Stimulated activated CD8-positive, alpha-beta memory T cell treated with anti-CD3 and anti-CD28 coated beads, Interleukin-7, amount 100 ng/mL, for 4 hours (primary cell): ENCODE measurements at places on chromosomes 3 and 15.

DNA sequence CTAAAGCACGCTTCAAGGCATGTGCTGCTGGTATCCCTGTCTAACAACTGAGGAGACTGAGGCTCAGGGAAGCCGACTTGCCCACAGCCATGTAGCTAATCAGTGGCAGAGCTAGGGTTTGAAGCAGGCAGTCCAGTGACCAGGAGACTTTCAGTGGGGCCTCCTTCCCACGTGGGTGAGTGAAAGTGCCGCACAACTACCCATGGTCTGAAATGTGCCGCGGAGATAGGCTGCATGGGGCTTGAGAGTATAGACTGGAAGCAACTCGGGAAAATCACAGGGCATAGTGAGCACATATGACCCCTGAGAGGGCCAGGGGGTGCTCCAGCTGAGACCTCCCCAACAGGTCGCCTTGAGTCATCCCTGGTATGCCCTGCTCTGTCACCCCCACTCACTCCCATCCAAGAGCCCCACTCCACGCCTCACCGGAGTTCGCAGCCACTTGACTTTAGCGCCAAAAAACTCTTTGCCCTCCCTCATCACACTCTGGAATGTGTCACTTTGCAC, 19.1 kb downstream of the FAM174B start:
- no peak for DNase-seq

DNA sequence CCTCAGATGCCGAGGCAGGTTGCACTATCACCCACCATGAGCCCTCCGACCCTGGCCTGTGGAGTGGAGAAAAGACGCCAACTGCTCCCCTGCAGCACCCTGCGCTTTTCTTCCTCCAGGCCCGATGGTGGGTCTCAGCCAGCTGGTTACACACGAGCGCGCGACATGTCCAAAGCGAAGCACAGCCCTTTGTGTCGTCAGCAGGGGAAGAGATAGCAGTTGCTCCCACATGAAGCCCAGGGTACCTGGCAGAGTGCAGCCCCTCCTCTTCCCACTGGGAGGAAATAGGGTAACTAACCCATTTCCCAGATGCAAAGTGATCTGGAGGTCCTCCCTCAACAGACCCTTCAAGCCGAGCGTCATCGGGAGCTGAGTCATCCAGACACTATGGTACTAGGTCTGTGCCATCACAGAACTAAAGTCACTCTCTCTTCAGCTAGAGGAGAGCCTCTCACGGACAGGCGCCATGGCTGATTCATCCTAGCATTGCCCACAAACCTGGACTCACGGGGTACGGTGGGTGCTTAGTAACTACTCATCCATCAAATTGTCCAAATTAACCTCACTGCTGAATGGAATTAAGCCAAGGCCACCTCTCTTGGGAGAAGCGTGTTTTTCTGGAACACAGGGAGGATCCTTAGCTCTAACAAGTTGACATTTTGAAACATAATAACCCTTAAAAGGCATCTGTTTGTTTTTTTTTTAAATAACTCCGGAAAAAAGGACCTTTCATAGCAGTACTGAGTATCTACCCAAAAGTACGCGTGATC, 45.2 kb upstream of the BDH1 start:
- no peak for DNase-seq

DNA sequence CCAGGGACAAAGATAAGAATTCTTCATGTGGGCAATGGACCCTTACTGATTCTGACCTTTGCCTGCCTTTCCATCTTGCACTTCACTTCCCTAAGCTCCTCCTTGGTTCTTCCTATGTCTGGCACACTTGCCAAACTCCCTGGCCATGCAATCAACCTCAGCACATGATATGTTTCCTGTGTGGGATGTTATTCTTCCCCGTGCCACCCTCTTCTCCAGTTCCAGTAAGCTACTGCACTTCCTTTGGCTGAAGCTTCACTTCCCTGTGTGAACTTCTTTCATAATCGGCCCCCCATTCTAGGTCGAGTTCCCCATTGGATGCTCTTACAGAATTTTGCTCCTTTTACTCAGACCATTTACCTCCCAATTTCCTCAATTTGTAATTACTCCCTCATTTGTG, 10.7 kb upstream of the TASOR start:
- DNase-seq = no peak

DNA sequence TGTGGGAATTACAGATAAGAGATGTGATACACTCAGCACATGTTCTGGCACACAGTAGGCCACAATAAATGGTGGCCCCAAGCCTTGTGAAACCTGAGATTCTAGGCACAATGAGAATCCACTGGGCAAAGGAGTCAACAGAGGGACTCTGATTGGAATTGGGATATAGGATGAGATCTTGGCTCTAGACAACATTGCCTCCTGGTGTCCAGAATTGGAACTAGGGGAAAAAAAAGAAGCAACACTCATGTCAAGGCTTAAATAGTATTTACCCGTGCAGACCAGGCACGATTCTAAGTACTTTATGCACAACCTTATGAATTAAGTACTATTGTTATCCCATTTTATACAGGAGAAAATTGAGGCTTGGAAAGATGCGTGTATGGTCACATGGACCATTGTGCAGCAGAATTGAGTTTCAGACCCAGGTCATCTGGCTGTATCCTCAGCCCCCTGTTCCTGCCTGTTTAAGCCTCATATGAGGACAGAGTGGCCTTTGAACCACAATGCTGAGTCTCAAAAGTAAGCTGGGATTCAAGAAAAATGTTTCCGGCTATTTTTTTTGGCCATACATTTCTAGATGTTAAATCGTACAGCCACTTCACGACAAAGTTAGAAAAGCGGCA, 124.8 kb downstream of the SV2B start:
- DNase-seq = no peak

- DNase-seq = no peak
These were observed 51.7 kb upstream of the SMAD3 start for GRCh38 chr15:67013696-67014095.

DNA sequence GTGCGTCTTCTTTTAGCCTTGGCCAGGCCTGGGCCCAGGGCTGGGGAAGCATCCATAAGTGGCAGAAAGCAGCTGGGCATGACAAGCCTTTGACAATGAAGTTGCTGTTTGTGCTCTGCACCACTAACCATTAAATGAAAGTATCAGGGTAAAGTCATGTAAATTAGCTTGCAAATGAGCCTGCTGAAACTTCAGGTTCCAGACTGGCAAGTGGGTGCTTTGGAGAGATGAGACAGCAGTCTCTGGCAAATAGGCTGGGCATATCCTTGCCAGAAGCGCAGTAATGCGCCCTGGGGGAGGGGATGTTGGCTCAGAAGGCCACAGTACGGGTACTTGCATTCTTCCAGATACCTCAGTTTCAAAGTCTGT, 40.7 kb downstream of the RAB6B start:
- no peak for DNase-seq

GRCh38 chr3:127456471-127457093, 134.0 kb downstream of the TPRA1 start:
- DNase-seq = no peak

DNA sequence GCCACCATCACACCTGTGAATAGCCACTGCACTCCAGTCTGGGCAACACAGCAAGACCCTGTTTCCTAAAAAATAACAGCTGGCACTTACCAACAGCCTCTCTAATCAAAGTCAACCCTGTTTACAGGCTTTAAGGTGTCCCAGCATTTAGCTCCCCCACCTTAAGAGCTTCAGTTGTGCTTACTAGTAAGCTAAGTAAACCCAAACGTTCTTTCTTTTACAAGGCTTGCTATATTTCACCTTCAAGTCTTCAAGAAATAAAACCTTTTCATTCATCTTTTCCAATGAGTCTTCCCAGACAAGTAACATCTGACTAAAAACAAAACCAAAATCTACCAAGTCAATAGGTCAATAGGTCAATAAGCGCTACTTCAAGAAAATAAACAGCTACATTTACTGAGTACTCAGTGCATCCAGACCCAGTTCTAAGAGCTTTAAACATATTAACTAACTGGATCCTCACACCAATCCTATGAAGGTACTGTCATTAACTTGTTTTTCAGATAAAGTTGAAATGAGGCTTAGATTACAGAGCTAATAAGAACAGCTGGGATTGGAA, 62.4 kb downstream of the PBRM1 start:
- DNase-seq = no peak

- no peak for DNase-seq
These were observed 6.8 kb downstream of the SLC35A5 start for GRCh38 chr3:112568642-112569041.

DNA sequence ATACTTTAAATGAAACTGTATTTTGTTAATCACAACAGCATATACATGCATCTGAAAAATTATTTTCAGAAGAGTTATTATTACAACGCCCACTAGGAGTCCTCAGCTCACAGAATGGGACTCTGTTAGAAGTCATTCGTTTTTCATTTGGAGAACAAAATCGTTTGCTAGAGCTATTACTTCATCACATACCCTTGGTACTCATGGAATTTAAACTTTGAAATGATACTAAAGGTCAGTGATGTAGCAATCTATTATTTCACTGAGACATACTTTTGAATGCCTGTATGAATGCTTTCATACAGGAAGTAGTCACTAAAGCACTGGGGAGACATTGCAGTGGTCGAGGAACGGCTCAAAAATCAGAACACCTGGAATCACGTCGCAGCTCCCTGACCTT, 198.1 kb downstream of the MBNL1 start:
- DNase-seq = no peak

DNA sequence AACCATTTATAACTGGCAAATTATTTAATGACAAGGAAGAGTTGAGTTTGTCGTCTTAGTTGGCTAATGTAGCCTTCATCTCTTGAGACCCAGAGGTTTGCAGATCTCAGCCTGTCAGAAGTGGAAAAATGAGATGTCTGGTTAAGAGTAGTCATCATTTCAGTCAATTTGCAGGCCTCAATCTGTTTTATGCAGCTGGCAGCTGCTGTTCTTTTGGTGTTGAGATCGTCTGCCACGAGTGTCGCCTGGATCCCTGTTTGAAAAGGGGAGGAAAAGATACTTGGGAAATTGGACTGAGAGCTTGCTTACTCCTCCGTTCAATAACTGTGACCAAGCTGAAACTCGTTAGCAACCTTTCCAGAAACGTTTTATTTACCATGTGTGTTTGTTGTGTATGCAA, 2.3 kb downstream of the PHLDB2 start:
- DNase-seq = no peak

DNA sequence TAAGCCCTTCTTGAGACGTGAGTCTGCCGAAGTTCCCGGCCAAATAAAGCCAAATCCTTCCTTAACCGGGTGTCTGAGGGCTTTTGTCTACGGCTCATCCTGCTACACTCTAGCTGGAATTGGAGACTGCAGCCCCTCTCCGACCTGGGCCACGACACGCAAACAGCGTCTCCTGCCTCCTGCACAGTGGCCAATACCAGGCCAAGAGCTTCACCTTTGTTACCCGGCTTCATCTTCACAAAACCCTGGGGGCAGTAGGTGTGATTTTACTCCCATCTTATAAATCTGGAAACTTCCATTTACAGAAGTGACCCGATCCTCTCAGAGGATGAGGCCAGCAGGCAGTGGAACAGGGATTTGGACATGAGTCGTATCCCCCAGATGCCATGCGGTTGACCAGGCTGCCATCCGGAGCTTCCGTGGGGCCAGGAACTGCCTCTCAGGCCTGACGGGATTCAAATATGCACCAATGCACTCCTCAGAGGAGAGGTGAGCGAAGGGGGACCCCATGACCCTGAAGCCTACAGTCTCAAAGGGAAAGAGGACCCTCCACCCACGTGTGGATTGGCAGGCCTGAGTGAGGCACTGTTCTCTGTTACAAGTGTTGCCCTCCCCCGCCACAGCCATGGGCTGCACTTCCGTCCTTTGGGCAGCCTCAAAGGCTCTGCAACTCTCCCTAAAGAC, 53.2 kb upstream of the KLF13 start:
- no peak for DNase-seq

GRCh38 chr15:63896336-63897115, 62.8 kb upstream of the HERC1 start:
- peak; percentile 35 for DNase-seq

DNA sequence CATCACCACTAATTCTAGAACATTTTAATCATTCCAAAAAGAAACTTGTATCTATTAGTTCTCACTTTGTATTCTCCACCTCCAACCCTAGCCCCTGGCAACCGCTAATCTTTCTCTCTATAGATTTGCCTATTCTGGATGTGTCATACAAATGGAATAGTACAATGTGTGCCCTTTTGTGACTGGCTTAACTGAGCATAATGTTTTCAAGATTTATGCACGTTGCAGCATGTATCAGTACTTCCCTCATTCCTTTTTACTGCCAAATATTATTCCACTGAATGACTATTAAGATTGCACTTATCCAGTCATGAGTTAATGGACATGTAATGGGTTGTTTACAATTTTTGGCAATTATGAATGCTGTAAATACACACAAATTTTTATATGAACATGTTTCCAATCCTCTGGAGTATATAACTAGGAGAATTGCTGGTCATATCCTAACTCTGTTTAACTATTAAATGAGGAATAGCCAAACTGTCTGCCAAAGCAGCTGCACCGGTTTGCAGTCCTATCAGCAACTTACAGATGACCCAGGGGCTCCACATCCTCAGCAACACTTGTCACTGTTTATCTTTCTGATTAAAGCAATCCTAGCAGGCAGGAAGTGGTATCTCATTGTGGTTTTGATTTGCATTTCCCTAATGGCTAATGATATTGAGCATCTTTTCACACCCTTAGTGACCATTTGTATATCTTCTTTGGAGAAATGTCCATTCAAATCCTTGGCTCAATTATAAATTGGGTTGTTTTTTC, 42.9 kb downstream of the DCUN1D1 start:
- DNase-seq = no peak

DNA sequence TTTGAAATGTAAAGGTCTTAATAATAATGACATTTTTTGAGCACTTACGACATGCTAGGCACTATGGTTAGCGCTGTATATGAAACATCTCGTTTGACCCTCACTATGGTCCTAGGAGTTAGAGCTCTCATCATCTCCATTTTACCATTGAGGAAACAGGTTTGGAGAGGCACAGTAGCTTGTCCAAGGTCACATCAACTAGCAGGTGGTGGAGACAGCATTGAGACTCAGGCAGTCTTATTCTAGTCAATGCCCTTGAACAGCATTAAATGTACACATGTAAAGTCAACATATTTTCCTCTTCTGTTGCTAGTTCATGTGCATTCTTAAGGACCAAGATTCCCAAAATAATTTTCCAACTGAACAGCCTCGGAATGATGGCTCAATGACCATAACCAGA, 4.8 kb downstream of the ARHGEF3 start:
- no peak for DNase-seq

DNA sequence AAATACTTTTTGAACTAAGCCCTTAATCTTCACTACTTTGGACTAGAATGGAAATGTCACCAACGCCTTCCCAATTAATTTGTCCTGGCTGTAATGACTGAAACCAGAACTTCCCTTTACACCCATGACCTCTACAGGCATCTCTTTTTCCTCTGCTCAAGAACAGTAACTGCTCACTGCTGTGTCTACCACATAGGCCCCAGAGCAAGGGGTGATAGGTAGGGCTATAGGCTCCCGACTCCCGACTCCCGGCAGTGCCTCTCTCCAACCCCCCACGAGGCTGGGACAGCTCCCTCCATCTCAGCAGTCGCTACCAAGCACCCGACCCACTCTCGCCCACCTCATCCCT, 384 bp upstream of the LEKR1 start:
- no peak for DNase-seq

- no peak for DNase-seq
These were observed 15.5 kb upstream of the ONECUT1 start for GRCh38 chr15:52805351-52806283.
